ENCODE measurements at places on chromosomes 16 and 17.

GRCh38 chr17:45784293-45784740 is at the start of gene CRHR1:
CRHR1 (plus strand) TSS chr17:45784320; CDS start chr17:45784545, 225 bp downstream.
- DNase-seq = no peak

DNA sequence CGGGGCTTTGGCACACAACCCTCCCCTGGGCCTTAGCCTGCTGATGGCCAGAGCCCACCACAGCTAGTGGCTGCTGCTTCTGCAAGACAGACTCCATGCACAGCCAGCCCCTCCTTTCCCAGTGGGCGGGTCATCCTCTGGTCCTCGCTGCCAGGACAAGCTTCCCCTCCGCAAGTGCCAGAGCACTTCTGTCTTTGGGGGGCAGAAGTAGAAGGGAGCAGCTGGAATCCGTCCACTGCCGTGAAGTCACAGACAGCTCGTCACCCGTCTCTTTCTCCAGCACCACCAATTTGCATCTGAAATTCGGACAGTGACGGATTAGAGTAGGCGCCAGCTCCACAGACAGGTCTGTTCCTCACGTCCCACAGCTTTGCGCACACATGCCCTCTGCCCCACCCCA is 31.3 kb upstream of the NAT9 start:
- no peak for DNase-seq

DNA sequence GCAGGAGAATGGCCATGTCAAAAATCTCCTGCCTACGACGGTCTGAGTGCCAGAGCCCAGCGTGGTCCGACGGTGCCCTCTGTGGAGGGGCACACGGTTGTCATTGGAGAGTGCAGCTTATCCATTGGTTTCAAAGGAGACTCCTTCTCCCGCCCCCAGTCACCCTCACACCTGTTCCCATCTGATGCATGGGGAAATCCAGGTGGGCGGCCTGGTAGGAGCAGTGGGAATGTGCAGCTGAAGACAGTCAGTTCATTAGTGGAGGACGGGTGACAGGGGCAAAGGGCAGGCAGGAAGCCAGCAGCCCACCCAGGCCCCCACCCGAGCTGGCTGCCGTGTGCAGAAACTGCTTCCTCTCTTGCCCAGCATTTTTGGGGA is 162.3 kb downstream of the IRF8 start:
- no peak for DNase-seq

DNA sequence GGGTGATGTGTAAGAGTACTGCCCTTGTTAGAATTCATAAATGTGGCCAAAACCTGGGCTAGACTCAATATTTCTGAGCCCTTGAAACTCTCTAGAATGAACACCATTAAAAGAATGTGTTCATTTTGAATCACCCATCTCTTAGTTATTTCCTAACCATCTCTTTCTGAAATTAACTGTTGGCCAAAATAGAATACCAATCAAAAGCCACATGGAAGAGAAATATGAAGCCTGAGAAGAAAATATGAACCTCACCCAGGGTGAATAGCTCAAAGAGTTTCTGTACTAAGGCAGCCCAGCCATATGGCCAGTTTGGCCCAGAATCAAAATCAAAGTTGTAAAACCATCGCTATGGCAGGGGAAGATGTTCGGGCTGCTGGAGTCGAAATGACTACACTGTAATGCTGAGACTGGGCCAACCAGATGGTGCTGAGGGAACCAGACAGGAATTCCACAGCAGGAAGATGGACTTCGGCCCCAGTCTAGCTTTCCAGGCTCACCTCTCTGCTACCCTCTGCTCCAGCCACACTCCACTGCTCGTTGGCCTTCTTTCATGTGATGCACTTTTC is 154.3 kb upstream of the ZFHX3 start:
- no peak for DNase-seq

DNA sequence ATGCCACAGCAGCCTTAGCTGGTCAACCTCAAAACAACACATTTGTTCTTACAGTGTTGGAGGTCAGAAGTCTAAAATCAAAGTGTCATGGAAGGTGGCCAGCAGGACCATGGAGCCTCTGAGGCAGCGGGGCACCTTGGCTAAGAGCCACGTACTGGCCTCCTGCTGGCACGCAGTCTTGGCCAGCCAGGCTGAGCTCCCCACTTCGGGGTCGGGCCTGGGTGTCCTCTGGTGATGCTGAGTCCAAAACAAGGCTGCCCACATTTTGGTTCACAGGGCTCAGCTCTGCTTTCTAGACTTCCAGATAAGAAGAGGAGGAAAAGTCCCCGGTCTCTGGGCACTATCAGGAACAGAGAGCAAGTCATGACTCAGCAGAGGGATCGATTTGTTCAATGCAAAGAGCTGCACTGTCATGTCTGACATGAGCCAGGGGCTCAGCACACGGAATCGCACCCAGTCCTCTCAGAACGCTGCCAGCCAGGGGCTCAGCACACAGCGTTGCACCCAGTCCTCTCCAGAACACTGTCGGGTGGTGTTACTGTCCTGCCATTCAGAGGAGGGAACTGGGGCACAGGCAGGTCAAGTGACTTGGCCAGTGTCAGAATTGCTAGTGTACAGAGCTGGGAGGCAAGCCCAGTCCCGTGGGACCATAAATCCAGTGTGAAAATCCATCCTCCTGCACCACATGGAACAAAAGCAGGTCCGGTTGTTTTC is 2.5 kb downstream of the LGALS9 start:
- no peak for DNase-seq

DNA sequence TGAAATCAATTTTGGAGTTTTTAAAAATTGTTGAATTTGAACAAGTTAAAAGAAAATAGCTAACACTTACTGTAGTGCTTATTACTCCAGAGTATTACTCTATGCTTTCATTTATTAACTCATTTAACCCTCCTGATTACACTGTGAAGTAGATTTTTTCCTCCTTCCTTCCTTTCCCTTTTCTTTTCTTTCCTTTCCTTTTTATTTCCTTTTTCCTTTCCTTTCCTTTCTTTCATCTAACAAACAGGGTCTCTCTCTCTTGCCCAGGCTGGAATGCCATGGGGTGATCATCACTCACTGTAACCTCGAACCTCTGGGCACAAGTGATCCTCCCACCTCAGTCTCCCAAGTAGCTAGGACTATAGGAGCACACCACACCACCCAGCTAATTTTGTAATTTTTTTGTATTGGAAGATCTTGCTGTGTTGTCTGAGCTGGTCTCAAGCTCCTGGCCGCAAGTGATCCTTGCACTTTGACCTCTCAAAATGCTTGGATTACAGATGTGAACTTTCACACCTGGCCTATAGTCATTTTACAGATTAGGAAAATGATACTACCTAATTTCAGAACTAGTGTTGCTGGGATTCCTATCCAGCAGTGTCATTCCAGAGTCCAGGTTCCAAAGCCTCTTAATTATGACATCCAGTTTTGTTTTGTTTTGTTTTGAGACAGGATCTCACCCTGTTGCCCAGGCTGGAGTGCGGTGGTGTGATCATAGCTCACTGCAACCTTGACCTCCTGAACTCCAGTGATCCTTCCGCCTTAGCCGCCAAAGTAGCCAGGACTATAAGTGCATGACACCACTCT is 59.9 kb downstream of the TAOK1 start:
- no peak for DNase-seq

- no peak for DNase-seq
Measured at GRCh38 chr16:30010844-30011713, at the start of gene DOC2A. DOC2A (minus strand) TSS chr16:30011027; CDS start chr16:30010222, 805 bp downstream.

DNA sequence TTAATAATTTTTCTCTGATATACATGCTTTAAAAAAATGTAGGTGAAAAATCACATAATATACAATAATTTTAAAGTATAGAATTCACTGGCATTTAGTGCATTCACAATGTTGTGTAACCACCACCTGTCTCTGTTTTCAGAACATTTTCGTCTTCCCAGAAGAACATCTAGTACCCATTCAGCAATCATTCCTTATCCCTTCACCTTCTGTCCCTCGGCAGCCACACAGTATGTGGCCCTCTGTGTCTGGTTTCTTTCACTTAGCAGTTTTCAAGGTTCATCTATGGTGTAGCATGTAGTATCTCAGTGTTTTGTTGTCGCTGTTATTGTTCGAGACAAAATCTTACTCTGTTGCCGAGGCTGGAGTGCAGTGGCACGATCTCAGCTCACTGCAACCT is 33.6 kb downstream of the PRPSAP2 start:
- no peak for DNase-seq

DNA sequence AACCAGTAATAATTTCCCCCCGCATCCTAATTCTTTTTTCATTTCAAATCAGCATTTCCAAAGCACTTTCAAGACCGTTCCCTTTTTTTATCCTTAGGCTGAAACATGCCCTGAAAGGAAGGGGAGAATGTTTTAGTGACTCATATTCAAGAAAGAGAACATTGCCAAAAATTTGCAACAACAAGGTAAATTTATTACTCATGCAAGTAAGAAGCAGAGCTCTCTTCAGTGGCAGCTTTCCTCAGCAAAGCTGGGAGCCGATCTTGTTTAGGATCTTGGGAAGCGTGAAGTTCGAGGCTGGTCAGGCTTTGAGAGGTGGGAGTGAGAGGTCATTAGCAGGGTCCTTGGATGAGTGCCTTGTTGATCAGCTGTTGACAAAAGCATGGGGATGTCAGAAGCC is 129.5 kb downstream of the PRKCA start:
- DNase-seq = peak; percentile 47

GRCh38 chr17:75404731-75405364 is 630 bp downstream of the GRB2 start:
- peak; percentile 45 for DNase-seq

DNA sequence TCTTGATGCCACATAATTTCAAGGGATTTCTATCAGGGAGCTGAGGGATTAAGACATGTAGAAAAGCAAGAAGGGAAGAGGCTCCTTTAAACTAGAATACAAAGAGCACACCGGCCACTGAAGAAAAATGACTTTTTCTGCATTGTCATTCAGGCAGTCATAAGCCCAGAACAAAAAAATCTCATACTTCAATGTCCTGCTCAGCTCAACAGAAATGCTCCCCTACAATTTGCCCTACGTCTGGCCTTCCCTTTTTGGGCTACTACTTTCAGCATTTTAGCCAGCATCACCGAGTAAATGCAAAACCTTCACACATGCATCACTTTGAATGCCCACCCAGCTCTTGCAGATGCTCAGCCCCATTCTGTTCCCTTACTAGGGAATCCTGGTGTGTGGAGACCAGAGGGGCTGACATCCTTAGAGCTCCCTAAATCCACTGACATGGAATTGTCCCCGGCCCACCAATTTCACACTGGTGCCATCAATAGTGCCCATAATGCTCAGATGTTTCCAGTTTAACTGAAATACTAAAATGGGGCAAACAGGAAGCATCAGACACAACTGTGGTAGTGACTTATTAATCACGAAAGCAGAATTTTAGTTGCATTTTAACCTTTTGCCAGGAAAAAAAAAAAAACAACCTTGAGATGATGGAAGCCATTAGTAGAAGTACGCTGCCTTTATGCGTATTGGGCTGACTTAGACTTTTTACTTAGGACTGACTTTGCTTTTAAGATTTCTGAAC is 2.7 kb downstream of the MAP3K14 start:
- no peak for DNase-seq

DNA sequence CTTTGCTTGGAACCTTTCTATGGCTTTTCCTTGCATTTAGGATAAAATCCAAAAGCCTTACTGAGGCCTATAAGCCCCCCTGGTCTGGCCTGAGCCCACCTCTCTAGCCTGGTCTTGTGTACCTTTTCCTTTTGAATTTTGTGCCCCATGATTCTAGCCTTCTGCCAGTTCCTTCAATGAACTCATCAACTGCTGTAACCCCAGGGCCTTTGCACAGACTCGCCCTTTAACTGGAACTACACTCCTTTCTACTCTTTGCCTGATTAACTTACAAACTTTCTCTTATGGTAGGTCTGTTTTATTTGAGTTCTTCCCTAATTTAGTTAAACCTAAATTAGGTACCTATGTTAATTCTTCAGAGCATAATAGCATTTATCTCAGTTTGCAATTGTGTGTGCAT is 24.2 kb downstream of the GJD3 start:
- DNase-seq = no peak

- DNase-seq = no peak
Measured at GRCh38 chr17:73947281-73947965, 256.1 kb upstream of the RPL38 start.

GRCh38 chr17:81160747-81161453 is 4.4 kb upstream of the PVALEF start:
- DNase-seq = no peak

DNA sequence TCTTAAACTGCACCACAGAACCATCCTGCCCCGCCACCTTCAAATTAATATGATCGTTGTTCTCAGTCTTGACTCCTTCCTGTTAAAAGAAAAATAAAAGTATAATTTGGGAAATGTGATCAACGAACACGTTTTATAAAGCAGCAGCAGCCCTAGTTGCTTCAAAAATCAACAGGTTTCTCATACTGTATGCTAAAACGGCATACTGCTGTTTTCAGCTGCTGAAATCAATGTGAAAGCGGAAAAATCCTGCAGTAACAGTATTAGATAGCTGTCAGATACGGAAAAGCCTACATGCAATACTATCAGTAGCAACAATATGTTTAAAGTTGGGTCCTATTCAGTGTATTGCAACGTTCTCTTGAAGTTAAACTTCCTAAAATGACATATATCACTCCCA is 1.6 kb downstream of the SUMO2 start:
- no peak for DNase-seq

DNA sequence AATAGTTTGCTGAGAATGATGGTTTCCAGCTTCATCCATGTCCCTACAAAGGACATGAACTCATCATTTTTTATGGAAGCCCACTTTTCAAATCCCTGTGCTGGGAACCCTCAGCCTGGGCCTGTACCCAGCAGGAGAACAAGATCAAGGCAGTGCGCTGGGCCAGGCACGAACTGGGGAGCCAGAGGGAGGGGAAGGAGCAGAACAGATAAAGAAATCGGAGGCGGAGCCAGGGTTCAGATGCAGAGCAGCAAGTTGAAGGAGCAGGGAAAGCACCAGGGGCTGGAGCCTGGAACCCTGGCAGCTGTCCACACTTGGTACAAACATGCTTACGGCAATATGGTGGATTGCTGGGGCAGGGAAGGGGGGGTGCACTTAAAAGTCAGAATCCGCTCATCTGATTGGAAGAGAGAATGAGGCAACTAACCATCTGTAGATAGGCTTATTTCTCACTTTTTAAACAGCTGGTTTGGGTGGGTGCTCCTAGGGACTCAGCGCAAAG is 107.5 kb downstream of the NOG start:
- no peak for DNase-seq
